ENCODE measurements at places on chromosomes 7 and 10. TPM values are rescaled to one million over a fixed set of nuclear protein-coding genes. Genes with fewer than 3 reads are reported as not detected.

The NPC1L1 gene
- 0.12 TPM for total RNA-seq

The TPST1 gene
- total RNA-seq: 8.5 TPM

The RNF32 gene
- 3.5 TPM for total RNA-seq

GRCh38 chr7:150784120-150784736 lies 15.9 kb downstream of the TMEM176B start:
- DNase-seq: peak; percentile 72

- DNase-seq: no peak
Measured at GRCh38 chr7:103592844-103593243, 146.8 kb upstream of the SLC26A5 start.

DNA sequence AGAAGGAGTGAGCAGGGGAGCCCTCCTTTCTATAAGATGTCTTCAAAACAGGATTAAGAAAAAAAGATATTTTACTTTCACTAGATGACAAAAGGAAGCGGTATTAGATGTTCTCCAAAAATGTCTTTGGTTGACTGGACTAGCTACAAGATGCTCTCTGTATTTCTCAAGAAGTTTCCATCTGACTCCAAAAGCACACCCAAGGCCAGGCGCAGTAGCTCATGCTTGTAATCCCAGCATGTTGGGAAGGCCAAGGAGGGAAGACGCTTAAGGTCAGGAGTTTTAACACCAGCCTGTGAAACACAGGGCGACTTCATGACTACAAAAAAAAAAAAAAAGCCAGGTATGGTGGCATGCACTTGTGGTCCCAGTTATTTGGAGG lies 84.5 kb downstream of the PIP4K2A start:
- DNase-seq: no peak

Data from mucosa of descending colon (tissue), 3 donors.